Right cardiac atrium (tissue), 5 donors: ENCODE measurements at places on chromosomes 2 and 18.

- DNase-seq, result no peak
These were observed 202.6 kb upstream of the SMAD2 start for GRCh38 chr18:48132797-48133655.

- DNase-seq, result no peak
These were observed 2132.8 kb upstream of the CELF4 start for GRCh38 chr18:39698436-39698835.

DNA sequence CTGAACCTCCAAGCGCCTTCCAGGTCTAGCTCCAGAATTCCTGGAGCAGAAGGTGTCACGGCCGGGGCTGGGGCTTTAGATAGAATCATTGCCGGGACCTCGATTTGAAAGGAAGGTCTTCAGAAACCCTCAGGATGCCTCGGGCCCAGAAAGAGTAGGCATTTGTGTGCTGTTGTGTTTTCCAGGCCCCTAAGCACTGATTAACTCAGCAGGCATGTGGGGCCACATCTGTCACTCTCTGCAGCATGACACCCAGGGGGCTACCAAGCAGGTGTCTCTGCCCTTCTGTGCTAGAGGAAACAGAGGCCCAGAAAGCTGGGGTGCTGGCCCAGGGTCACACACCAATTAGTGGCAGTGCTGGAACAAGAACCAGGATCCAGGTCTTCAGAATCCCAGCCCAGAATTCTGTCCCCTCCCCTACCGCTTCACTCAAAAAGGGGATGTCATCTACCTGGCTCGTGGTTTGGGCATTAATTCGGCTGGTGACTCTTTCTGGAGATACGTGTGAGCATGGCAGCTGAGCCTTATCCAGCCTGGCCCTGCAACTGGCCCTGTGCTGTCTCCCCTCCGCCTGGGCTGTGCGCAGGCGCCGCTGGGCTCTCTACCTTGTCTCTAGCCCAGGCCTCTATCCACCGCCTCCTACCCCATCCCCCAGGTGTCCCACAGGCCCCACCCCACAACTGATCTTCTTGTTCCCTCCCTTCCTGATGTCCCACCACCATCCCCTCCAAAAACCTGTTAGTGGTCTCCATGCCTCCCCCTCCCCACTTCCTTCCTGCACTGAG lies 245.4 kb downstream of the ATAD2B start:
- DNase-seq, result no peak

DNA sequence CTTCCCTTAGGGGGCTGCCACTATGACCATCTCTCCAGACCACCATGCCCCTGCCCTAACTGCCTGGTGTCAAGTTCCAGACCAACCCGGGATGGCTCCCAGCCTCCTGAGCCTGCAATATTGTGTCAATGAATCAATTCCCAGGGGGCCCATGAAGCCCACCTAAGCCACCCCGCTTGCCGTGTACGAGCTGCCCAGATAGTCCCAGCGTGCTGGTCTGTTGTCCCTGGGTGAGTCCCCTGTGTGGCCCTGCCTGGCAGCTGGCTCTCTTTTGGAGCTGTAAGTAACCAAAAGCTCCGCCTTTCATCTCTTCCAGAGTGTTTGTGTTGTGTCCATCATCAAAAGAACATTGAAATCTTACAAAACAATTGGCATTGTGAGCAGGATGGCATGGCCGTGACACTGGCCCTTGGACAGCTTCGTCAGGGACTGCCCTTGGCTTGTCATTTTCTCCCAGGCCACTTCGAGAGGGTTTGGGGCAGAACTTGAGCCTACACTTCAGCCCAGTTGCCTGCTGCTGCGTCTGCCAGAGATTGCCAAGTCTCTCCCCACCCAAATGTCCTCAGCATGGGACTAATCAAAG lies 11.3 kb upstream of the MAL start:
- DNase-seq, result no peak

- DNase-seq, result no peak
These were observed 135.4 kb downstream of the TMEM17 start for GRCh38 chr2:62370321-62371250.

- DNase-seq, result no peak
These were observed 57.2 kb downstream of the TSHZ1 start for GRCh38 chr18:75267643-75268363.

- no peak for DNase-seq
These were observed 247.1 kb downstream of the MYCN start for GRCh38 chr2:16187482-16187817.

DNA sequence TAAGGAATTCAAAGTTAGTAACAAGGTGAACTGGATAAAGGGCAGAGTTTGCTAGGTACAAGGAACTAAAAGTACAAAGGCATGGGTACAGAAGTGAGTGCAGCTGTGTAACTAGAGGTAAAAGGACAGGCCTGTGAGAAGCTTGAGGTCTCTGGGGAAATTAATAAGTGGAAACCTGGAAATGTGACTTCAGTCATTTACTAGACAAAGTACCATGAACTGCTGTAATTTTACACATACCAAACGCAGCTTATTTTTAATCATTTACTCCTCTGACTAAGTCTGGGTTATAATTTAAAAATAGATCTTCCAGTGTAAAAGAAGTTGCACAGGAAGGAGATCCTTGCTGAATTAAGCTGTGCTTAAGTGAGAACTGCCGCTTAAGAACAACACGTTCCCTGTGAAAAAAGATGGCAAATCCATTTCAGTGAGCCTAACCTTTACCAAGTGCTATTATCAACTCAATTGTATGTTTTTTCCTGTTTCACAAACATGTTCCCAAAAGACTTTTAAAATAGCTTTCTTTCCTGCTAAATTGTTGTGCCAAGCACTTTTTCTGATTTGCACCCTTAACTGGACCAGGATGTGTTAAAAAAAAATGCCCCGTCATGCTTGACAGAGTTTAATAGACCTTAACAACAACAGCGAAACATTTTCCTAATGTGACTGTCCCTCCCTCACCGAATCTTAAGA lies 44.3 kb downstream of the CALCRL start:
- no peak for DNase-seq

GRCh38 chr2:197195518-197195917 lies 115.1 kb downstream of the ANKRD44 start:
- no peak for DNase-seq

- peak; percentile 74 for DNase-seq
These were observed 131.5 kb downstream of the ZNF532 start for GRCh38 chr18:58996131-58996641.

DNA sequence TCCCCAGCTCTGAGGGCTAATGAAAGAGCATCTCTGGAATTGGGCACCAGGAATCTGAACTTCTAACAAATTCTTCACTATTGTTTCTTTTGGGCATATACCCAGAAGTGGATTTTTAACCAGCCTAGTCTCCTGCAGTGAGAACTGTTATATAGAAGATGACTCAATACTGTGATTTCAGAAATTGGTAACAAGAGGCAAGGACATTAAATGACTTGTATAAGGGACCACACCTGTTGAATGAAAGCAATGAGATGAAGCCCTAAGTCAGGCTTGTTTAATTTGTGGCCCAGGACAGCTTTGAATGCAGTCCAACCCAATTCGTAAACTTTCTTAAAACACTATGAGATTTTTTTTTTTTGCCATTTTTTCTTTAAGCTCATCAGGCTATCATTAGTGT lies 57.9 kb downstream of the EPC2 start:
- no peak for DNase-seq

DNA sequence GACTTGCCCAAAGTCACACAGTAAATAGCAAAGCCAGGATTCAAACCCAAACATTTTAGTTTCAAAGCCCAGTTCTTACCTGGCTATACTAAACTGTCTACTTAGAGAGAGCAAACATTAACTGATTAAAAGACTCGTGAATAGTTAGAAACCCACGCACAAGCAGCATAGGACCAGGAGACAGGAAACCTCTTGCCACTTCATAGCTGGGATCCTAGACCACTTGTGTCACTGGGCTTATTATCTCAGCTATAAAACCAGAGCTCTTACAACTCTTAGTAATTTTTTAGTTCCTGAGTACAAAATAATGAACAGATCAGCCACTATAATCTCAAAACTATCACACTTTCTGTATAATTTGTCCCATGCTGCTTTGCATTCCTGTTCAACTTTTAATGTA lies 2.4 kb upstream of the AAK1 start:
- DNase-seq, result no peak

DNA sequence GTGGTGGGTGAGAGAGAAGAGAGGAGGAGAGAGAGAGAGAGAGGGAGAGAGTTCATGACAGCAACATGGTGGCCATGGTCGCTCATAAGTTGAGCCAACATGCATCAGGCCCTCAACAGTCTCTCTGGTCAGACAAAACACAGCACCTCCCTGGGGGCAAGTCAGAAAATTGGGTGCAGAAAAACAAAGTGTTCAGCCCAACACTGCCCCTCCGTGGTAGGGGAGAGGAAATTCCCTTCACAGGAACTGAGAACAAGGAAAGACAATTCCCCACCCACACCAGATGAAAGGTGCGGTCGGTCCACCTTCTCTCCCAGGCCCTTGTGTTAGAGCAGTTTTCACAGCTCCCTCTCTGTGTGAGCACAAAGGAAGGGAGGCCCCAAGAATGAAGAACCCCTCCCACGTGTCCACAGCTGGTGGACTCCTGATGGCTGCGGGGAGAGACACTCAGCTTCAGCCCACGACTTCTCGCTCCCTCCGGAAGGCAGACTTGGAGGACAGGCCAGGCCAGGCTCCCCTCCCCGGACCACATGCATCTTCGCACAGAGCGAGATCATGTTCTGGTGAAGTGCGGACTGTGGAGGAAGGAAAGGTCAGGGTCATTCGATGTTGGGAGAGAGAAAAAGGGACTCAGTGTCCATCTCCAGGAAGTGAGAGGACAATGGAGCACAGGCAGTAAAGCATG lies 181.7 kb downstream of the ANAPC1 start:
- peak; percentile 37 for DNase-seq

- no peak for DNase-seq
These were observed 346.2 kb upstream of the MEX3C start for GRCh38 chr18:51543658-51544155.

- peak; percentile 97 for DNase-seq
These were observed 416 bp downstream of the SEH1L start for GRCh38 chr18:12948050-12948804.

DNA sequence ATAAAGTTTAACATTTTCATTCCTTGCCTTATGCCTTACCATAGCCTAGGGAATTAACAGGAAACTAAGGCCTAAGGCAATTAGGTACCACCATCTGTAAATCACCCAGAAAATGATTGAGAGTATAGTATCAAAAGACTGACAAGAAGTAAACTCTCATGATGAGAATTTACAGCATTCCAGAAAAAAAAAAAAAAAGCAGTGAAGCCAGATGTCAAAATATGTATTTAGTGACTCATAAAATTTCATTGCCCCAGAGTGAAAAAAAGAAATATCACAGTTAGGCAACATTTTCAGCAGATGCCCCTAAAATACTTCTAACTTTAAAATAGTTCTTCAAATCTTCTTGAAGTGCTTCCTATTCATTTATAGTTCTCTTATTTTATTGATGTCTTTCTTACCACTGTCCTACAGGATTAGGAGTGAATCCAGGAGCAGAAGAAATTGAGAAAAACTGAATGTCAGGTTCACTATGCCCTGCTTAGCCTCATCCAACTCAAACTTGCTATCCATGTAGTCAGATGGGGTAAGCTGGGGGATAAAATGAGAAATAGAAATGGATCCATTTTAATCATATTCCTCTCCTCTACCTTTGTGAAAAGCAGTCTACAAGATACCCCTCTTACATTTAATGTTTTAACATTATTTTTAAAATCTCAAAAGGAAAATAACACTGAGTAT lies 57.3 kb upstream of the TANK start:
- DNase-seq, result no peak

- DNase-seq, result no peak
These were observed 76.7 kb upstream of the SESTD1 start for GRCh38 chr2:179341152-179341866.

- no peak for DNase-seq
These were observed 1834.7 kb upstream of the PIK3C3 start for GRCh38 chr18:40120356-40120755.

DNA sequence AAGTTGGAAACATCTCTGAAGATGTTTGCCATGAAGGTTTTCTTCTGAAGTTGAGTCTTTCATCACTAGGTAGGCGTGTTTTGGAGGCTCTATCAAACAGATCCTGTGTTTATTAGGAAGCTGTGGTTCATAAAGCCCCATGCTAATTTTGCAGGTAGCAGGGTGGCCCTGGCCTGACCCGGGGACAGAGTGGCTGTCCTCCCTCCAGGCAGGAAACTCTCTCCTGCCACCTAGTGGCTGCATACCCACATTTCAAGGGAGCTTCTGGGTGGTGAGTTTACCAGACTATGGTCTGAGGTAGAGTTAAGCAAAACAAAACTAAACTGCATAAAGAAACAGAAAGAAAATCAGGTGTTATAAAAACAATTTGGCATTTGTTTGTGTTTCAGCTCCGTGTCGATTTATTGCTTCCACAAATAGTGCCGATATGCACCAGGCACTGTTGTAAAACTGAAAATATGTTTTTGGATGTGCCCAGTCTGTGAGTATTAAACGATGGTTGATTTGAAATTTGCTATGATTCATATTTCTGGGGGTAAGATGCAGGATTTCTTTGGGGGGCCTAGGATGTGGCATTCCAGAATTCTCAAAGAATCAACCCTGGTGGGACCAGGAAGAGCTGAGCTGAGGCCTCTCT lies 26.0 kb upstream of the IL37 start:
- no peak for DNase-seq

DNA sequence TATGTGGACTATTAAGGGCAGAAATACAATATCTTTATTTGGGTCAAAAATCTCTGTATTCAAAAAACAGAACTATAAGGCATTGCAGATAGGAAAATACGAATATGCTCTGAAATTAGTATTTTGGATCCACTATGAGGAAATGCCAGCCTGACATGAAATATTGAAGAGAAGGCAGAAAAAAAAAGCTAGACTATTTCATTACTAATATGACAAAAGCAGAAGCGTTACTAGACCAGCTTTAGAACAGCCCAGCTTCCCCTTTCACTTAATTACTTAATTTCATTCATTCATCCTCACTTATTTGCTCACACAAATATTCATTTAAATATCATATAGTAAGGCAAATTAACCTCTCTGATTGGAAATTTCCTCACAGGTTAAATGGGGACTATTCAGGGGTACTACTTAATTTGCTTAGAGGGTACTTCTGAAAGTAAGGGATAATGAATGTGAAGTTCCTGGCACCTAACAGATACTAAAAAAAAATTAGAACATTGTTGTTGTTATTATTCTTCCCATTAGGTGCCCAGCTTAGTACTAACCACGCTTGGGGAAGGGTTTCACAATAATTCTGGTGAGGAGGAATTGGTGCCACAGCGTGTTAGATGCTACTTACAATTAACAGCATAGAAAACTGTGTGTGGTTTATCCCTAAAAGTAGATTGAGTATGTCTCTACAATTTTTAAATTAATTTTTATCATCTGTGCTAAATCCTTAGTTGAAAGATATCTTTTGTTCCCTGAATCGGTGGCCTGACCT lies 71.1 kb upstream of the CTLA4 start:
- no peak for DNase-seq

GRCh38 chr2:196389670-196390069 lies 218.3 kb upstream of the STK17B start:
- DNase-seq, result no peak

DNA sequence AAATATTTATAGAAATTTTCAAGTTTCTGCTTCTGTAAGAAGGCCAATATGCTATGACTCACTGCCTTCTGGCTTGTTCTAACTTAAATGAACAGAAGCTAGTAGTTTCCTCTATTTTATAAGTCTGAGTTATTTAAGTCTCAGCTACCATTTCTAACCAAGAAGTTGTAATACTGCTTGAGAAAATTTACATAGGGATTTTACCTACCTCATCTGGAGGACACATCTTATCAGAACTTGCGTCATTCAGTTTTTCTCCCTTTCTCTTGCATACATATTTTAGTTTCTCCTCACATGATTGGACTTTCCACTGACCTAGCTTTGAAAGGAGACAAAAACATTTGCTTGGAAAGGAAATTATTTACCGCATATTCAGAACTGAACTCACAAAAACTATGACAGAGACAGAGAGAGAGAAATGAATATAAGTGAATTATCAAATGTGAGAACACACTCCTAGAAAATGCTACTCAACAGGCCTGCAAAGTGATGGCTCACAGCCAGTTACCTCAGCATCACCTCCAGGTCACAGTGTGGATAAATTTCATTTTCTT lies 81.1 kb upstream of the CD302 start:
- DNase-seq, result no peak
